ENCODE measurements at places on chromosomes 16 and 17.

DNA sequence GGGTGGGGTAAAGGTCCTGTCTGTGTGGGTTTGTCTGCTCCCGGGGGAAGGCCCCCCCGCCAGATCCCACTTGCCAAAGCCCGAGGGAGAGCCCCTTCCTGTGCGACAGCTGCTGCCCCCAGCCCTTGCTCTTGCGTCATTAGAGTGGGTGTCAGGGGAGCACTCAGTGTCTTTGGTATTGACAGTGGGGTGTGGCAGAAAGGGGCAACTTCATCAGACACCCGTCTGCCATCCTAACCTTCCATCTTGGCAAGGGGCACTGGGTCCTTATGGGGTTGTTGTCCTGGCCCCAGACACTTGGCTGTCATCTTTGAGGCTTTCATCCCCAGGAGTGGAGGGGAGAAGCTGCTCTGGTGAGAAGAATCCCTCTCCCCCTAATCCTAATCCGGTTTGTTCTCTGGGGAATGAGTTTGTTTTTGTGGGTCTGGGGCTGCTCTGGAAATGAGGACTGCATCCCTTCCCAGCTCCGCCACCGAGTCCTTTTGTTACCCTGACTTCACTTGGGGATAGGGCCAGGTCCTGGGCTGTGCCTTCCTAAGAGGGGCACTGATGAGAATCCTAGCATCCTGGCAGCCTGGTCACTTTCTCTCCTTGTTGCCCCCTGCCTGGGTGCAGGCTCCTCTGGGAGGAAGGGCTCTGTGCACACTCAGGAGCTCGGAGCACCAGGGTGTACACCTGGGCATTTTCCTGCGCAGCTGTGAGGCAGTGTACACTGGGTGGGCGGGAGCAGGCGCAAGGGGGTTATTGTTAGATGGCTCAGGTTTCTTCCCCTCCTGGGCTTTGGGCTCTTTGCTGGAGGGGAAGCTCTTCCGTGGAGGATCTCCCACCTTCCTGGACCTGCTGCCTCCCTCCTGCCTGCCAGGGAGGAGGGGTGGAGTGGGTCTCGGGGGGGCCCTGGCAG, 21.1 kb downstream of the GJD3 start:
- DNase-seq: no peak

DNA sequence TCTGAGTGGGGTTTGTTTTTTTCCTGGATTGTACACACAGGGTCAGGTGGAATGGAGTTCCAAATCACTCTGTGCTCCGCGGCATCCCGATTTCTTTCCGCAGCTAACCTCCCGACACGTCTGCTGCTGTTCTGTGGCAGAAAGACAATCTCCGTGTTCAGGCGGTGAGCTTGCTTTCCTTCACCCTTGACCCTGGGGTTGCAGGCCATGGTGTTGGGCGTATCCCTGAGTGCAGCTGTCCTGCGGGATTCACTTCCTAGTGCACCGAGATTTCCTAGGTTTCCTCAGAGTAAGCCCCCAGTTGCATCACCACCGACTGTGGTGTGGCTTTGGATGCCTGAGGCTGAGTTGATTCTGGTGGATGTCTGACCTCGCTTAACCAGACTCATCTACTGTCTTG, 7.8 kb upstream of the ARL6IP1 start:
- no peak for DNase-seq

DNA sequence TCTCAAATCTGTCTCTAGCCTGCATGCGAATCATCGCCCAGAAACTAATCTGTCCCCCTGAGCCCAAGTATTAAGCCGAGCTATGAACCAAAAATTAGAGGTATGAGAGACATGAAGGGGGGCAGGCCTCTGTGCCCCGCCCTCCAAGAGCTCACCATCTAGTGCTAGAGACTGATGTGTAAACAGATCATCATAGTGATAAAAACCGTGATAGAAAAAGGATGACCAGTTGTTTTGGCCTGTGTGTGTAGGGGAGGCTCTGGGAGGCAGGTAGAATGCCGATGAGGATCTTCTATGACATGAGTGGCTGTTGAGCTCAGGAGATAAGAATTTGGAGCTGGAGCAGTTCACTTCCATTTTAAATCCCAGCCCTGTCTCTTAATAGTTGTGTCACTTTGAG, 89.1 kb upstream of the TBX2 start:
- no peak for DNase-seq

DNA sequence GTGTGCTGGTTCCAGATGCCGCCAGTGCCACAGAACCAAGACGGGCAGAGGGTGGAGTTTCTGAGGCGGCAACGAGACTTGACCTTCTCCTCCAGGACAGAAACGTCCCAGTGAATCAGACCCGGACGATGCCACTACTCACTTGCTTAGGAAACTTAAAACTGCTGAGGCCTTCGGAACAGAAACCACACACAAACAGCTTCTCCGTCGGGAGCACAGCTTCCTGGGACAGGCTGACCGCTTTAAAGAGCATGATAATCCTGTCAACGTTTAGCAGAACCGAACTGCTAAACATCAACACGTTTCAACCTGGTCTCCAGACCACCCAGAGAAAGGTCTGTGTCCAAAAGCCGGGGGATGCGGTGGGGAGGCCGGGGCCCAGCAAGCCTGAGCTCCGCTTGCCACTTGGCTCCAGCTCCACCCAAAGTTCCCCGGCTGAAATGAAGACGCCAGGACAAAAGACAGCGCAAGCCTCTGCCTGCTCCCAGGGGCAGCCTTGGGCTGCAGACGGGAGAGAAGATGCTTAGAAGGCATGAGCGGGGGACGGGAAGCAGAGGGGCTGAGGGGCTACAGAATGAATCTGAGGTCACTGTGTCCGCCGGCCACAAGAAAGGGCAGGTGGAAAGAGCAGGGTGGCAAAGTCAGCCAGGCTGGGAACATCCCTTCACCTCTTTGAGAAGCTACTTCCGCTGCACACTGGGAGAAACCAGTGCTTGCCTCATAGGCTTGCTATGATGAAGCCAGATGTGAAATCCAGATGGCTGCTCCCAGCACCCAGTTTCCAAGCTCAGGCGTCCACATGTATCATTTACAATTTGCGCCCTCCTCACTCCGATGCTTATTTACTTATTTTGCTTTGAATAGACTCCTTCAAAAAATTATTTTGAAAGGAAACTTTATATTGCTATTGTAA, 69.0 kb downstream of the MRM3 start:
- no peak for DNase-seq

GRCh38 chr16:48949636-48950035, 332.0 kb downstream of the CBLN1 start:
- DNase-seq: no peak

- no peak for DNase-seq
Observed at GRCh38 chr17:55266051-55266957, 1.5 kb downstream of the HLF start.
